ENCODE measurements at places on chromosomes 1 and 21.

DNA sequence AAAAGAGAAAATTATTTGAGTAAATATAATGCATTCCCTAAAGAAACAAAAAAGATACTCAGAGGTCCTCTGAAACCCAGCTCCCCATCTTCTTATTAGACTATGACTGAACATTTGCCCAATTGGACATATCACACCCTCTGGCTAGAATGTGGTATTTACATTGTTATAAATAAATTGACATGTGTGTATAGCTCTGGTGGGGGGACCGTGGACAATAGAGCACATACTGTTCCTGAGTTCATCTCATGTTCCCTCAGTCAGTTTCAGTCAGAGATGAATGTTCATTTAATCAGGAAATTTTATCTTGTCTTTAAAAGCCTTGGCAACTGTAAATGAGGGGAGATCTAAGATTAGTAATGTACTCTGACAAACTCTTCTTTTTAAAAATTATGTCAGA is 459.3 kb upstream of the ADAMTS5 start:
- DNase-seq = no peak

GRCh38 chr1:186595969-186596368 is 84.3 kb downstream of the PTGS2 start:
- DNase-seq = peak; percentile 36

GRCh38 chr1:59499943-59500569 is 203.2 kb downstream of the FGGY start:
- DNase-seq = no peak

- DNase-seq = no peak
These were observed 569.1 kb downstream of the NPHP4 start for GRCh38 chr1:5423109-5423508.

DNA sequence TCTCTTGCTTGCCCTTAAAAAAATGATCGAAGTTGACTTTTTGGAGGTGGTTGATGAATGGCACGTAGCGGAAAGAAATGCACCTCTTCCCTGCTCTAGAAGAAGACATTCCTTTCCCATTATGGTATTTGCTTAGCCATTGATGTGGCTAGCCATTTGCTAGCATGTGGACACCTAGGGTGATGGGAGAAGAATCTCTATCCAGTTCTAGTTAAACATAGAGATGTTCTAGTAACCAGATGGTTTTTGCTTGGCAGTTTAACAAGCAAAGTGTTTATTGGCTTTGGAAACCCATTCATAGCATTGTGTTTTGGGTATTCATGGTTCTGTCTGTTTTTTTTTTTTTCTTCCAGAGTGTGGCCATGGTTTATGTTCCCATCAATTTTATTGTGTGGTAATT is 78.9 kb downstream of the KCNJ6 start:
- DNase-seq = no peak

- DNase-seq = no peak
These were observed 31.3 kb upstream of the CLCA4 start for GRCh38 chr1:86515597-86515996.

Measured in GM13976 (cell line).